ENCODE measurements at places on chromosomes 4 and X.

DNA sequence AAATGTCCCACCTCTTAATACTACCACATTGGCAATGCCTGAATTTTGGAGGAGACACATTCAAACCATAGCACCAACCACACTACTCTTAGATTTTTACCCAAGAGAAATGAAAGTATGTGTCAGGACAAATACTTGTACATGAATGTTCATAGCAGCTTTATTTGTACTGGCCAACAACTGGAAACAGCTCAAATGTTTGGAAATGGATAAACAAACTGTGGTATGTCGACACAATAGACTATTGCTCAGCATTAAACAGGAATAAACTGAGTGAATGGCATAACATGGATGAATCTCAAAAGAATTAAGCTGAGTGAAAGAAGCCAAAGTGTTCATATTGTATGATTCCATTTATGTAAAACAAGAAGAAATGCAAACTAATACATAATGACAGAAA is 18.5 kb upstream of the EDA start:
- no peak for DNase-seq

DNA sequence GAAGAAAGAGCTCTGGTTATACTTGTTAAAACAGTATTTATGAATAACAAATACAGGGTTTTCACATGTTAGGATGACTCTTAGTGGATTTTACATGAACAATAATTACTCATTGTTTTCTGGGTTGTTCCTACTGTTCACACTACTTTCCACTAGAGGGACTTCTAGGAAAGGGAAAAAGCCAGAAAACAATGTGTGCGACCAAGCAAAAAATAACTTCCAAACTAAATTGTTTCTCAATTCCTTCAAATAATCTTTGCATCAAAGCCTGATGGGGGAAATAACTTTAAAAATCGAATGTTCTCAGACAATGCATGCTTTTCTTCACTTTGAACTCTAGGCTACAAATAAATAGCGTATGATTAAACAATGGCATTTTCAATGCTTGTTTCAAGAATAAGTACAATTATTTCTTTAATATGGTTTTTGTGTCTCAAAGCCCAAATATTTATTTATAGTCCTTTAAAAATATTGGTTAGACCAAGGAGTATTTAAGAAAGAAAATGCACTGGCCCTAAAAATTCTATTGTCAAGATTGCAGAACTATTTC is 72.1 kb upstream of the ETNPPL start:
- peak; percentile 41 for DNase-seq

- DNase-seq = no peak
Measured at GRCh38 chrX:826448-826847, 195.9 kb downstream of the SHOX start.

- no peak for DNase-seq
Measured at GRCh38 chrX:13090027-13090338, 45.6 kb upstream of the FAM9C start.

GRCh38 chrX:24768556-24768955 is 74.8 kb downstream of the POLA1 start:
- DNase-seq = no peak

- no peak for DNase-seq
Measured at GRCh38 chr4:23422878-23423277, 467.0 kb downstream of the PPARGC1A start.

GRCh38 chr4:156596706-156597329 is 374.8 kb downstream of the PDGFC start:
- no peak for DNase-seq

GRCh38 chr4:174490451-174490961 is 31.8 kb downstream of the HPGD start:
- no peak for DNase-seq

- no peak for DNase-seq
Measured at GRCh38 chrX:154444755-154445246, 860 bp downstream of the FAM50A start.

GRCh38 chrX:131830400-131831184 is 192.5 kb upstream of the STK26 start:
- peak; percentile 91 for DNase-seq

- no peak for DNase-seq
Measured at GRCh38 chr4:20889901-20890300, 189.6 kb downstream of the PACRGL start.

DNA sequence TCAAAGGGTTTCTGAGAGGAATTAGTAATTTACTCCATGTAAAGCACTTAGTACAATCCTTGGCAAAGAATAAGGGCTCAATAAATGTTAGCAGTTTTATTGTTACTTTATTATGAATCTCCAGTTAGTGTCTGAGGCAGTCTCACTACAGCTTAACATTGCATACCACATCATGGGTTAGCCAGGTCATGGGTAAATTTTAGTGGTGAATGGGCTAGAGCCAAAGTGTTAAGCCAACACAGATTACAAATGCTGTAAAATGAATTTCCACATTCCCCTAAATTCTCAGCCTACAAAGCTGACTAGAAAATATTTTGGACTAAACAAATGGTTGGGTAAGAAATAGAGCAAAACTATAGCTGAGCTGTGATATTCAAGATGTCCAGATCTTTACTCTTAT is 72.4 kb downstream of the NRK start:
- DNase-seq = no peak
